Lung (tissue), 17 donors: ENCODE measurements at places on chromosomes 2 and 18. TPM values are rescaled to one million over a fixed set of nuclear protein-coding genes. Genes with fewer than 3 reads are reported as not detected.

- no peak for DNase-seq
Observed at GRCh38 chr2:56315376-56315775, 131.6 kb downstream of the CCDC85A start.

GRCh38 chr2:142933916-142934315 lies 56.5 kb downstream of the KYNU start:
- no peak for DNase-seq

Gene RIT2
- total RNA-seq = not detected

Gene GKN2
- total RNA-seq = 103 TPM
